Bronchial epithelial cell (primary cell): ENCODE measurements at places on chromosomes 6 and 20.

DNA sequence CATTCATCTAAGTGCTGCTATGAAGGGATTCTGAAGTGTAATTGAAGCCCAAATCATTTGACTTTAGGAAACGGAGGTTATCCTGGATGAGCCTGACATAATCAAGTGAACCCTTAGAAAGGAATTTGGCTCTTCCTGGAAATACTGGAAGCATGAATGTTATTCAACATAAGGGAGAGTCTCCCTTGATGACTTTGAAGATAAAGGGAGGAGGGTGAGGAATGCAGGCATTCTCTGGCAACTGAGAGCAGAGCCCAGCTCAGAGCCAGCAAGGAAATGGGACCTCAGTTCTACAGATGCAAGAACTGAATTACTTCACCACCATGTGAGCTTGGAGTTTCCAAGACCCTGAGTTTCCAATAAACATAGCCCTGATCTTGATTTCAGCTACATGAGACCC is 168.2 kb downstream of the DLL1 start:
- peak; percentile 49 for DNase-seq

DNA sequence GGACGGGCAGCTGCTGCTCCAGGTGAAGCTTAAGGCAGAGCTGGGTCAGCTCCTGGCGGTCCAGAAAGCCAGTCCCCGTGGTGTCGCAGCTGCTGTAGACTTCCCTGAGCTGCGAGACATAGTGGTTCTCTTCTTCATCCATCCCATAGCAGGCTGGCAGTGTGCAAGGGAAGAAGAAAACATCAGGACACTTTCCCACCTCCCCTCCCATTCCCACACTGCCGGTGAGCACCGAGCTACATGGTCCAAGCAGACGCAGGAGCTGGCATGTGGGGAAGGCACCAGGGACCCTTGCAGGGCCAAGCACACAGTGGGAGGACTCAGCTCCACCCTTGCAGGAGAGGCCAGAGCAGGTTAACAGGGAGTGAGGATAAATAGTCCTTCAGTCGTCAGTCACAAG is 58.9 kb downstream of the NINL start:
- no peak for DNase-seq

DNA sequence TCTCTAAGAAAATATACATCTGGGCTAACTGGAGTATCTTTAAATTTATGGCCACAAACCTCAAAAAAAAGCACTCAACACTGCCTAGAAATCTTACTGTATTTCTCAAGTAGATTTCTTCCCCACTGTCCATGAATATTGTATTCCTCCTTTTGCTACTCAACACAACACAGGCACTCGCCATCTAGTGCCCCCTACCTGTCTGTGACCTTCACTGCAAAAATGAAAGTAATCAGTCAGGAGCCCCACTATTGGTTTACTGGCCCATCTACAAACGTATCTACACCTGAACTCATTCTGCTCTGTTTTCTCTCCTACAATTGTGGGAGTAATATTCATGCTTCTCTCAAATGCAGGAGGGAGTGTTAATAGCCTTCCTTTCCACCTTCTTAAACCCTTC is 58.3 kb downstream of the LY86 start:
- no peak for DNase-seq

DNA sequence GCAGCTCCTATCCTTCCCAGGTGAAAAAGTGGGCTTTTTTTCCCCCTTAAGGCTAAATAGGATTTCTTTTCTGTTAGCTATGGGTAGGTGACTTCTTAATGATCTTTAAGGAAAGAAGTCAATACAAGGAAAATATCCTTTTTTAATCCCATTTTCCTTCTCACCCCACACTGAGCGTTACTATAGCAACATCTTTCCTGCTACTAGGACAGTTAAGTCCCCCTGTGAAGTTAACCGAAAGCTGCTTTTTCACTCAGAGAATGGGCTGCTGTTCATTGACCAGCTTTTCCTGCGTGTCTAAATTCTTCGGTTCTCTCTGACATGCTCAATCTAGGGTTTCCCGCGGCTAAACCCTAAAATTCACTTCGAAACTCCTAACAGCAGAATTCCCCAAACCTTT is 173.1 kb upstream of the AGPAT4 start:
- no peak for DNase-seq

GRCh38 chr6:129701721-129702455 is 8.1 kb downstream of the ARHGAP18 start:
- no peak for DNase-seq
